ENCODE measurements at places on chromosomes 4 and X.

DNA sequence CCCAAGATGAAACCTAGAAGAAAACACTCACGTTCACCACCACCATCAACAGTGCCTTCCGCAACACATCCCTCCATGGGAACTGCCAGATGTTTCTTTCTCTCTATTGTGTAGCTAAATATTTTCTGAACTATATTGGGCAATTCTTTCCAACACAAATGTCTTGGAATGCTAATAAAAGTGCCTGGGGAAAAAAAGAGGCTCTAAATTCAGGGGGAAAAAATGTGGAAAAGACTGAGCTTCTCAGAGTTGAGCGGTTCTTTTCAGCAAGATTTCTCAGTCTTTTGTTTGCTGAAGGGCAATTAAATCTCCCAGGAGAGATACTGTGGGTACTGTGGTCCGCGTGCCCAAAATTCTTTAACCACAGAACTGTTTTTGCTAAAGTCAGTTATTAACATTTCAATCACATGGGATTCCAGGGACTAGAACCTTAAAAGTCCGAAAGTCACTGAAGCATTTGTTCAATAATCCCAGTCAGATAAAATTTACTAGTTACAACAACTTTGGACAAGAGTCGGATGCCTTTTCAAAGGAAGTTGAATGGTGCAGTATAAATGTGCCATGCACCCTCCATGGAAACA is 51.9 kb upstream of the DHRSX start:
- DNase-seq, result no peak

DNA sequence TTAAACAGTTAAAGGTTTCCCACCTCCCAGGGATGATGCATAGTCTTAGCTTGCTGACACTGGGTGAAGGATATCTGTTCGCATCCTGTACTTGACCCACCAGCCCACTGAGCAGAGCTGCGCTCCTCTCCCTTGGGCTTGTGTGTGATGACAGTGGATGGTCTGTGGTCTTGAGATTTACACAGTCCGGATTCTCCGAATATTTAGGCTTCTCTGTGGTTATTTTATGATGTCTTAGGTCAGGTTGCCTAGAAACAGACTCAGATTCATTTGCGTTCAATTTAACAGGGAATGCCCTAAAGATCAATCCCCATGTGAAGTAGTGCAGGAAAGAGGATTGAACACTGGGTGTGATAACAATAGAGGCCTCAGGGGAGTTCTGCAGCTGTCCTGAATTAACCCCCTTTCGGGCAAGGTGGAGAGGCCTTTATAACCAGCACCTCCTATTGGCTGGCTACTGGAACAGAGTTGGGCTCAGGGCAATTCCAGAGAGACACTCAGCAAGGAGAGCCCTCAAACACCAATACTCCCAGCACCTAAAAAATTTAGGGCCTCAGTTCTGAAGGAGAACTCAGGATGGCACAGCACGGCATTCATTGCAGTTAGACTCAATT is 653.2 kb upstream of the GALNT7 start:
- no peak for DNase-seq

DNA sequence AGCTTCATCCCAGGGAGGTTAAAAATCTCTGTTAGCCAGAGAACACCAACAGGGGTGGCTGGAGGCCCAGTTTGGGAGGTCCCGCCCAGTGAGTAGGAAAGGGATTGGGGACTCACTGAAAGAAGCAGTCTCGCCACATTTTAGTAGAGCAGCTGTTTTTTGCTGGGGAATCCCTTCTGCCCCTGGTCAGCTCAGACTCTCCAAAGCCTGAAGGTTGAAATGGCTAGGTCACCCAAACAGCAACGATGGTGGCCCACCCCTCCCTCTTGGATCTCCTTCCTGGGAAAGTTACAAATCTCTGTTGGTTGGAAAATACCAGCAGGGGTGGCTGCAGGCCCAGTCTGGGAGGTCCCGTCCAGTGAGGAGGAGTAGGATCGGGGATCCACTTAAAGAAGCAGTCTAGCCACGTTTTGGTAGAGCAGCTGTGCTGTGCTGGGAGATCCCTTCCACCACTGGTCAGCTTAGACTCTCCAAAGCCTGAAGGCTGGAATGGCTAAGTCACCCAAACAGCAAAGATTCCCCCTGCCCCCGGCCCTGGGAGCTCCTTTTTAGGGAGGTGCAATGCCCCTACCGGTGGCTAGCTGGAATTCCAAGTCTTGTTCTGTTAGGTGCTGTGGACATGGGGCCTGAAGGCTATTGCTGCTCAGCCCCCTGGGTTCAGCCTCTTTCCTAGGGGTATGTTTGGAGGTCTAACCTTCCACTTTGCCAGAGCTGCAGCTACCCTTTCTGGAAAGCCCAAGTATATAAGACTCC is 40.0 kb upstream of the TEX13A start:
- DNase-seq, result no peak

DNA sequence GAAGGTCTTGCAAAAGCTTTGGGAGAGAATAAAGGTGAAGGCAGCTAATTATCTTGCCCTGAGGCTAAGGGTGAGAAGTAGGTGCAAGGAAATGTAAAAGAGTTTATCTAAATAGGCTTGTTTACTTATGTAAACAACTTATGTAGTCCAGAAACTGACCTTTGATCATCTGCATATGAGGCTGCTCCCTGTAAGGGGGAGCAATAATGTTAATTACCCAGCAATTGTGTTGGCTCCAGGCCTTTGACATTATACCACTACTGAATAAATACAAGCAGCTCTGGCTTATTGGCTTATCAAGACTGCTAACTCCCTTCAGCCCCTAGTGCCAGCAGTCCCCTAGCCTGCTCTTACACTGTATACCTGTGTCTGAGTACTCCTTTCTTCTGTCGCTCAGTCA is 303.7 kb upstream of the GNPDA2 start:
- no peak for DNase-seq

GRCh38 chr4:25011135-25011866 is 19.4 kb downstream of the LGI2 start:
- DNase-seq, result no peak

- no peak for DNase-seq
These were observed 63.5 kb upstream of the COL25A1 start for GRCh38 chr4:109365939-109366338.

- no peak for DNase-seq
These were observed 145.1 kb downstream of the CBR4 start for GRCh38 chr4:168864821-168865541.

- no peak for DNase-seq
These were observed 36.6 kb downstream of the MYOZ2 start for GRCh38 chr4:119172223-119172622.

DNA sequence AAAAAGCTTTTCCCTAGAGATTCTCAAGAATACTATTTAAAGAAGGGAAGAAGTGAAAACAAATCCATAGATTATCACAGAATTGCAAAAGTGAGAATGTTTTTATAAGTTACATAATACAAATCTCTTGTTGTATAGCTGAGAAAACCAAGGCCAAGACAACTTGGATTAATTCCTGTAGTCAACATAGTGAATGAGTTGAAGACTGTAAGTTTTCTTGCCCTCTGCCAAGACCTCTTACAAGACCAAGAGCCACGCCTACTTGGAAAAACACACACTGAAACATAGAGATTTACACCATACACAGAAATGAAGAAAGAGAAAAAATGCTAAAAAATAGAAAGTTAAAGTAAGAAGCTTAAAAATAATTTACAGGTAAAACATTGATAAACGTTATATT is 2024.0 kb downstream of the PCDH7 start:
- DNase-seq, result no peak

DNA sequence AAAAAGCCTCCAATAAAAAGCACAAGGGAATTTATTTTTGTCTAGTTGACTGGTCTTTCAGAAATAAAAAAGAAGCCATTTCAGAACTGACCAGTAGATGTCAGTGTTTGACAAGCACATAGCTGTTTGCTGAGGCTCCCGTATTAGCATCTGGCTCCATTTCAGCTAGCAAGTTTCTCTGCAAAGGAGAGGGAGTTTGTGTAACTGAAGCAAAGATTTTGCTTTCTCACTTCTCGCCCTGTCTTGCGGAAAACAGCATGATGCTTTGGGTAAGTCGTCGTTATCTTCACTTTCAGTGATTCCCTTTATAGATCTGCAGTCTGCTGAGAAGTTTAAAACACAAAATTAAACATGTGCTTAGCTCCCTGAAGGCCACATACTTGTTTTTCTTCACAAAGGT is 85.5 kb downstream of the CT47B1 start:
- DNase-seq, result peak; percentile 18

DNA sequence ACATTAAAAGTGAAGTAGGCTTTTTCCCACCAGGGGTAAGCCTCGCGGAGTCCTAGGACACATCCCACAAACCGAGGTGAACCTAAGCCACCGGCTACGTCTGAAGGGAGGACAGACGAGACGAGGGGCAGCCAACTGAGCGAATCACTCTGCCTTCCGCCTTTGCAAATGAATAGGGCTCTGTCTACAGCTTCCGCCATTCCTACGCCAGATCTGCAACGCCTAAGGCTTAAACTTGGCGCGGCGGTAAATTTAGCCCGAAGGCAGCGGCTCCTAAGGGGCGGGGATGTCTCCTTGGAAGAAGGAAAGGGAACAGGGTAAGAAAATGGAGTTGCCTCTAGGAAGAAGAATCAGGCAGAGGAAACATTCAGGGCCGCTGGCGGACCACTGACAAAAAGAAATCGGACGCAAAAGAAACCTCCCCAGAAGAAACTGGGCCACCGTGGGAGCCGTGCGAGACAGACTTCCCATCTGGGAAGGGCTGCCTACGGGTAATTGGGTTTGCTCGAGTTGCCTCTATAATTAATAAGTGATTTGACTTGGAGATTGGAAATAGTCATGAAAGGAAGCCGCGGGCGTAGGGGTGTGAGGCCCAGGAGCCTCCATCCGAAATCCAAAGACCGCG is 90.5 kb downstream of the BCOR start:
- DNase-seq, result no peak

DNA sequence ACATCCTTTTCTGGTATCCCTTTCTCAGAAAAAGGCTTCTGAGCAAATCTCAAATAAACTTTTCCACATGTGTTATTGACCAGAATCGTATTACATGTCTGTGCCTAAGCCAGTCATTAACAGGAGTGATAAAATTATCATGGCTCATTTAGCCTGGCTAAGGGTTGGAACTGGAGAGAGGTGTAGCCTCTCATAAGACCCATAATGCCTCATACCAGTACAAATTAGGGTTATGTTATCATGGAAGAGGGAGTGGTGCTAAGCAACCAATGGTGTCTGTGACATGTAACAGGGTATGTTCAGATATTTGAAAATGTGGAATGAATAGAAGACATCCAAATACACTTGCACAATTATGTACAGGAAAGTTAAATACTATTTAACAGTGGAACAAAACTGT is 99.6 kb upstream of the CCDC160 start:
- DNase-seq, result no peak

DNA sequence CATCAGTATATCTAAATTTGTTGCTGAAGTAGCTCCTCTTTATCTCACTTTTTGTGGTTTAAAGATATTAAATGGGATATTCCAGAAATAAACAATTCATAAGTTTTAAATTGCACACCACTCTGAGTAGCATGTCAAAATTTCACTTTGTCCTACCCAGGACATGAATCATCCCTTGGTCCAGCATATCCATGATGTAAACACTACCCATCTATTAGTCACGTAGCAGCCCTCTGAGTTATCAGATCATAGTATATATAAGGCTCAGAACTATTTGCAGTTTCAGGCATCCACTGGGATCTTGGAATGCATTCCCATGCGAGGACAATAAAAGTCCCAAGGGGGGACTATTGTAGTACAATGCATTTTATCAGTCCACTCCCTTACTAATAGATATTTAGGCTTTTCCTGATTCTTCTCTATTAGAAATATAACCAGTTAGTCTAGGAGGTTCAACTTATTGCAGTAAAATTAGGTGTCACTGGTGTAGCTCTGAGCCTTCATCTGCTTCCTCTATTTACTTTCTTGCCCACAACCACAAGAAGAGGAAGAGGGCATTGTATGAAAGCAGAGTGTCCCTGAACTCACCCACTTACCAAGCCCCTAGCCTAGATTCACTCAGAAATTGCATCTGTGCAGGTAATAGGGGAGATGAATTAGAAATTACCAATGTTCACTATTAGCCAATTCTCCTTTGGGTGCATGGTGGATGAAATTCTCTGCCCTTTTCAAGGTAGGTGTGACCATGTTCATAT is 409.8 kb upstream of the GALNT7 start:
- DNase-seq, result no peak

DNA sequence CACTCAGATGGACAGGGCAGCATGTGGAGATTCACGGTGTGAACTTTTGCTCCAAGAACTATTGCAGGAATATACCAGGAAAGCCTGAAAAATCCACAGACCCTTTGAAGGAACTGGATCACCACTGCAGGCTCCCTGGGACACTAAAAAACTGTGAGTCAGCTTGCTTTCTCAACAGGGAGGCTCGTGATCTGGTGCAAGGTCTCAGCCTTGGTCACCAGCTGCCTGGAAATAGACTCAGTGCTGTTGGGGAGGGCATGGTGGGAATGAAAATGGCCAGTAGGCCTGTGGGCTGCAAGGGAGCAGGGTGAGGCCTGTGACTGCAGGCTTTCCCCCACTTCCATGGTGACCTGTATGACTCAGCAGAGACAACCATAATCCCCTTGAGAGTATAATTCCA is 426.4 kb upstream of the RPS6KA3 start:
- no peak for DNase-seq

- no peak for DNase-seq
These were observed 70.7 kb downstream of the SUPT20HL2 start for GRCh38 chrX:24243188-24243587.

- no peak for DNase-seq
These were observed 272.9 kb downstream of the PPP1R2C start for GRCh38 chrX:42505016-42505415.

GRCh38 chr4:118281611-118282442 is 71.0 kb downstream of the PRSS12 start:
- DNase-seq, result no peak

GRCh38 chr4:139522457-139522856 is 33.6 kb downstream of the SETD7 start:
- DNase-seq, result no peak

GRCh38 chrX:154378059-154378798 is 866 bp upstream of the EMD start:
- peak; percentile 58 for DNase-seq

DNA sequence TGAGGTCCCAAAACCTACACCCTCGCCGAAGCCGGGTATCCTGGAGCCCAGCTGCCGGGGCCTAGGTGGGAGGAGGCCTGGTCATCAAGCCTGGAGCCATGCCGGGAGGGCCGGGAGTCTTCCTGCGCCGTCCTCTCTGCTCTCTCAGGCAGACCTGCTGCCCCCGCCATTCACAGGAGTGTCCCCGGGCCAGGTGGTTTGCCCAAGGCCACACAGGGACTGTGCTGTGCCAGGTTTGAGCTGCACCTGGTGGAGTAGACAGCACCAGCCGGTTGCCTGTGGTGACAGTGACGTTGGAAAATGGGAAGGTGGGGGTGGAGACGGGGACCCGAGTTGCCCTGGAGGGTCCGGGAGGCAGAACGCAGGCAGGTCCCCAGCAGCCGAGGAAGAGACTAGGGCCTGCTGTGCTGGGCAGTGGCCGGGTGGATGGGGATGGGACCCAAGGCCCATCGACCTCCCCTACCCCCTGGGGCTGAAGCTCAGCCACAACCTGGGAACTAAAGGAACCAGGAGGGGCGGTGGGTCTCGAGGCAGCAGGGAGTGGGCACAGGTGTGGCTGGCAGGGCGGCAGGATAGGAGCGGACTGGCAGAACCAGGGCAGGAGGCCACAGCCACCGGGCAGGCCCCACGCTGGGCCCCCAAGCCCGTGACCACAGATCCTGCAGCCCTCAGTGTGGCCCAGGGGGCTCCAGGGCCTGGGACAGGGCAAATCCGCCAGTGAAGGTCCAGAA is 9.5 kb downstream of the DOK7 start:
- no peak for DNase-seq
